NCI-H1694 (cell line): ENCODE measurements at places on chromosomes 1 and 21.

GRCh38 chr1:233269656-233270055 is 25.9 kb downstream of the PCNX2 start:
- DNase-seq = no peak

- no peak for DNase-seq
These were observed 110.1 kb downstream of the NTPCR start for GRCh38 chr1:233060461-233060994.

- DNase-seq = no peak
These were observed 1.9 kb upstream of the GBP4 start for GRCh38 chr1:89200663-89201062.

DNA sequence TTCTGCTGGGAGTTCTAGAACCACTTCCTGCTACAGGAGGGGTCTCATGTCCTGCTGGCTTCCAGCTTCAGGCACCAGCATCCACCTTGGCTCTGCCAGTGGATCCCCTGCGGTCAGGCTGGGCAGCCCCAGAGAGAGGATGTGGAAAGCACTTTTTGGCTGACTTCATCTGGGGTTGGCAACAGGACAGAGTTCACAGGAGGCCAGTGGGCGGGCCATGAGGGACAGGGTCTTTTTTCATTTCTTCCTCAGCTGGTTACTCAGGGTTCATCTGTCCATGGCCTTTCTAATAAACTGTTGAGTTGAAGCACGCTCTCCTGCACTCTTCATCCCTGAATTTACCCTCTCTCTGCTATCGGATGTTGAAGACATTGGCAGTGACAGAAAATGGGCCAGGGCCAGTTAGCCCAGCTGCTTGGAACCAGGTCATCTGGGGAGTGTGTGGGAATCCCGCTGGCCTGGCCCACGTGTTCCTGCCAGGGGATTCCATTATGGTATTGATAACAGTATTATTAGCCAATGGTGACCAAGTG is 45.2 kb downstream of the RPS6KA1 start:
- DNase-seq = no peak

- DNase-seq = no peak
These were observed 239.9 kb downstream of the TNR start for GRCh38 chr1:175503538-175503937.

DNA sequence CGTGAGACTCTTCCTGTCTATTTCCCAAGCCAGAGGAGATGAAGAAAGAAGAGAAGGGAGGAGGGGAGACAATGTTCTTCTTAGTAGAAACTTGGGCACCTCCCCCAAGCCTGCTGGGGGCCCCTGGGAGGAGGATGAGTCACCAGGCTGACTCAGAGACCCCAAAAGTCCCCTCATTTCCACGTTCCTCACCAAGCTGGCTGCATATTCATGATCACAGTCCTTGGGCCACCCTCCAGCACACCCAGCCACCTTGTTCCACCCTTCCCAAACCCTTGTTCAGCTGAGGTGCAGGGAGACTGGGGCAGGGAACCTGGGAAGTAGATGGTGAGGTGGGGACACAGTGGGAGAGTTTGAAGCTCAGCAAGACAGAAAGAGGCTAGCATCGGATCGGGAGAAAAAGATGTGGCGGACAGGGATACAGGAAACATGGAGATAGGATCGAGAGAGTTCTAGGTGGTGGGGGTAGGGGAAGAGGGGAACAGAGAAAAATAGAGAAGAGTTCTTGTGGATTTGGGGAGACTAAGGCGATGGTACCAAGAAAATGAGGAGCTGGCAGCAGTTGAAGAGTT is 712 bp downstream of the RAB13 start:
- no peak for DNase-seq

DNA sequence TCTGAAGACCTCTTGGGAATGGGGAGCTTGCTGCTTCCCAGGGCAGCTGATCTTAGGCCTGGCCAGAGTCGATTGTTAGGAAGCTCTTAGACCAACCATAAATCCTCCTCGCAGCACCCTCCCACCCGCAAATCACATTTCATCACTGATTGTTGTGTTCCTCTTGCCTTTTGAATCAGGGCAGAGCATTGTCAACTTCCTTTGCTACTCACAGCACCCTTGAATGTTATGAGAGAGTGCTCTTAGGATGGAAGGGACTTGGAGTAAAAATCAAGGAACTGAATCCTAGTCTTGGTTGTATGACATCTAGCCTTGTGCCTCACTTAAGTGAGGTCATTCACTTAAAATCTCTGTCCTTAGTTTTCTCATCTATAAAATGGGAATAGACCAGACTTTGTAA is 3.0 kb downstream of the VASH2 start:
- no peak for DNase-seq

DNA sequence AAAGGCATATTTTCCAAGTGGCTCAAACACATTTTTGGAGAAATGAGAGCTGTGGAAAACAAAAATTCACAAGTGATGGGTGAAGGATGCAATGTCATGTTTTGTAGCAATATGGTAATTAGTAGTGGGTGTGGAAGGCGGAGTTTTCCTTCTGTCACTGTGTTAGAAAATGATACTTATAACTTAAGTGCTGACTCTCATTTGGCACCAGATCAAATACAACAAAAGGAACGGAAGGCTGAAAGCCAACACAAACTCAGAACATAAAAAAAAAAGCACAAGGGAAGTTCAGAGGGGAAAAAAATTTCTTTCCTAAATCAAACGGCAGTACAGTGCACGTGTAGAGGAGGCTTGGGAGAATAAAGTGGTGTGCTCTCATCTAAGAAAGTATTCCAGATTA is at the start of gene TNFSF18:
Gene TNFSF18, minus strand, starts transcription at position 77 of the 400 bp plus-strand sequence. Its CDS starts 45 bp downstream, at position 32.
- no peak for DNase-seq

- DNase-seq = no peak
These were observed 21.3 kb downstream of the CD247 start for GRCh38 chr1:167496797-167497619.

DNA sequence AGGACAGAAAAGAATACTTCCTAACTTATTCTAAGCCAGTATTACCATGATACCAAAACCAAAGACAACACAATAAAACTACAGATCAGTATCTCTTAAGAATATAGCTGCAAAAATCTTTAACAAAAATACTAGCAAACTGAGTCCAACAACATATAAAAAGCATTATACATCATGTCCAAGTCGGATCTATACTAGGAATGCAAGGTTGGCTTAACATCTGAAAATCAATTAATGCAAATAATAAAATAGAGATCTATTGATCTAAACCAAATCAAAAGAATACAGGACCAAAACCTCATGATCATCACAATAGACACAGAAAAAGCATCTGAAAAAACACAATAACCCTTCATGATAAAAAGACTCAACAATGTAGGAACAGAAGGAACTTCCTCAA is 18.9 kb downstream of the TAF1A start:
- DNase-seq = no peak

GRCh38 chr1:222127096-222127495 is 385.2 kb upstream of the DUSP10 start:
- no peak for DNase-seq

GRCh38 chr1:108059945-108060344 is 95.0 kb upstream of the VAV3 start:
- no peak for DNase-seq

DNA sequence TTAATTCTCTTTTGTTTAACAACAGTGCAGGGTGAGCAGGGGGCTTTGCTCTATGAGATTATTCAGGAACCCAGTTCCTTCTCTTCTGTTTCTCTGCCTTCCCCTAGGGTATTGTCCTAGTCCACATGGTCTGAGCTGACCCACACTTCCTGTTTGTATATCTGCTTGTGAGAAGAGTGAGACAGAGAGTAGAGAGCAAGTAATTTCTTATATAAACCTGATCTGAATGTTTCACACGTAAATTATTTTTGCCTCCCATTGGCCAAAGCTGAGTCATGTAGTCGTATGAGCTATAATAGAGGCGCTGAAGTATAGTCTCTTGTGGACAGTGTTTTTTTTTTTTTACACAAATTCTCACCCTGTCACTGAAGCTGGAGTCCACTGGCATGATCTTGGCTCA is 134.2 kb upstream of the SERTAD4 start:
- DNase-seq = no peak

- no peak for DNase-seq
These were observed 49.1 kb upstream of the SERBP1 start for GRCh38 chr1:67479146-67479891.

DNA sequence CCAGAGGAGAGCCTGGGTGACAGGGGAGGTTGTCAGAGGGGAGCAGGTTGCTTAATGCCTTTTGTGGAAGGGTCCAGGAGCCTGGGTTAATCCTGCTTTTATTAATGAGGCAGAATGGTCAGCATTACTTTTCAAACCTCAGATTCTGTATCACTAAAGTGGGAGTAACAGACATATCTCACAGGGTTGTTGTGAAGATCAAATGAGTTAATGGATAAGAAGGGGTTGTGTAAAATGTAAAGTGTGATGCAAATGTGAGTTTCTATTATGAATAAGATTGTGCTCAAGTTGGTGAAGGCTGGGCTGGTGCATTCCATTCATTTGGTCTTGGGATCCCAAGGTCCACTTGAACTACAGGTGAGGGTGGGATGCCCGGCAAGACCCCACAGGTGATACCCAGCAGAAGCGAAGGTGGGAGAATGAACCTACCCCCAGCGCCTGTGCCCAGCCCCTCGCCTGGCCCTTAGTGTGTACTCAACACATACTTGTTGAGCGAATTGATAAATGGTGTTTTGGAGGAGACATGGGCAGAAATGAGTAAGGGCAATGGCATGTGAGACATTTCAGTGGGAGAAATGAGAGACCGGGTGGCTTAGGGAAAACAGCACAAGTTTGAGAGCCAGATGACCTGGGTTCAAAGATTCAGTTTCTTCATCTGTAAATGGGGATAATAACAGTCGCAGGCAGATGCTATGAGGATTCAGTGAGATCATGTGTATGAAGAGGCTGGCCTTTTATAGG is 6.2 kb downstream of the SLC26A9 start:
- DNase-seq = no peak

DNA sequence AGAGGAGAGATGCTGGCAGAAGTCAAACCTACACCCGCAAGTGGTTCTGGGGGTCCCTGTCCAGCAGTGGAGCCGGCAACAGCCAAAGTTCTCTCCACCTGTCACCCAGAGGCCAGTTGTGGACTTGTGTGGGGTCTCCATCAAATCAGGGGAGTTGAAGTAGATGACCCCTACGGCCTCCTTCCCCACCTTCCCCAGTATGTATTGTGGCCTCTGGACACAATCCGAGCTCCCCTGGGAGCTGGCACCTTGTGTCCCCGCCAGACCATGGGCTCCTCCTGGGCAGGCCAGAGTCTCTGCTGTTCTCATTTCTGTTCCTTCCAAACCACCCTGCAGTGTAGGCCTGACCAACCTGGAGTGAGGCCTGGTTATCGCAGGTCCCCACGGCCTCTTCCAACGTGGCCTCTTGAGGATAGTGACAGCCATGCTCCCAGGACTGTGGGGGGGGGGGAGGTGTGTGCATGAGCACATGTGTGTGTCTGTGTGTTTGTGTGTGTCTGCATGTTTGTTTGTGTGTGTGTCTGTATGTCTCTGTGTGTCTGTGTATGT is 246.4 kb downstream of the MATN1 start:
- DNase-seq = no peak

- DNase-seq = no peak
These were observed 26.6 kb upstream of the PIGK start for GRCh38 chr1:77245830-77246229.

GRCh38 chr1:75133750-75134646 is at the start of gene LHX8:
TSS of gene LHX8 (plus strand) at chr1:75134388. CDS start at chr1:75136615, 2,227 bp downstream.
- DNase-seq = no peak

GRCh38 chr21:44982558-44983250 is 42.9 kb downstream of the SLX9 start:
- no peak for DNase-seq

DNA sequence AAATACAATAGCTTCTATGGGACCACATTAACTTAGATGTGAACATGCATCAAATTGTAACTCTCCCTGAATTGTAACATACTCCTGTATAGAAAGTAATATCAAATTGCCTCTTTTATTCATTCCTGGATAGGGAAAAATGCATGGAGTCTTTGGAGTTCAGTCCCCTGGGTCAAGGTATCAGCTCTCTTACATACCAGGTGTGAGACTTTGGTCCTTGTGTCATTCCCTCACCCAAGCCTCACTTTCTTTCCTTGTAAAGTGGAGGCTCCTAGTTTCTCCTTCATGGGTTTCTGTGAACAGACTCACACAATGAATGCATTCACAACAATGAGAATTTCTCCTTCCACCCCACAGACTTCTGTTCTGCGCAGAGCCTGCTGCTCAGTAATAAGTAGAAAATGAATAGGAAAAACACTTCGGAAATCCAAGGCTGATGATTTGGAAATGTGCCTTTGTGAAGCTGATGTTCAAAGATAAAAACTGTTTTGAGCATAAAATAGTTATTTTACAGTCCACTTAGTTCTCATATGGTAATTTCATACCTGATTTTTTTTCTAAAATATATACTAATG is 185.3 kb downstream of the AK5 start:
- no peak for DNase-seq

DNA sequence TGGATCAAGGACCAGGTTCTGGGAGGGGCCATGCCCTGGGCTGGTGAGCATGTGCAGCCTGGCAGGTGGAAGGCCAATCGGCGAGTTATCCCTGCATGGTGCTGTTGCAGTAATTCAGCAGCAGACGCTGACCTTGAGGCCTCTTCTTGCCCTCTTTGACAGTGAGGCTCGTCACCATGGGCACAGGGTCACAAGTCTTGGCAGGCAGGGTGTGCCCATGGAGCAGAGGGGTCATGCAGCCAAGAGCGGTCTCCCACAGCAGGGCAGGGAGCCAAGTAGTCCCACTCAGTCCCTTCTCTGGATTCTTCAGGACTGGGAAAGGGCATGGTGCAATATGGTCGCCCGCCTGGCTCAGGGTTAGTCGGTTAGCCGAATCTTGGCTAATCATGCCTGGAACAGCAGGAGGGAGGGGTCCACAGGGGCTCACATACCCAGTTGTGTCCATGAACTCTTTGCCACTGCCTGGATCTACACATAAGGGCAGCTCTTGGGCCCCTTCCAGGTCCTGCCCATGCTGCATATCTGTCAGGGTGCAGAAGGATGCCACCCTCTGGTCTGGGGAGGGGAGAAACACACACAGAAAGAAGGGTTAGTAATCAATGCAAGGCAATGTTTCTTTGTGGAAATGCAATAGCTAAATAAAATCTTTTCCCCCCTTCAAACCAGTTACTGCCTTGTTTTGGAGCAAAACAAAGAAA is 226.8 kb downstream of the SIPA1L2 start:
- no peak for DNase-seq

DNA sequence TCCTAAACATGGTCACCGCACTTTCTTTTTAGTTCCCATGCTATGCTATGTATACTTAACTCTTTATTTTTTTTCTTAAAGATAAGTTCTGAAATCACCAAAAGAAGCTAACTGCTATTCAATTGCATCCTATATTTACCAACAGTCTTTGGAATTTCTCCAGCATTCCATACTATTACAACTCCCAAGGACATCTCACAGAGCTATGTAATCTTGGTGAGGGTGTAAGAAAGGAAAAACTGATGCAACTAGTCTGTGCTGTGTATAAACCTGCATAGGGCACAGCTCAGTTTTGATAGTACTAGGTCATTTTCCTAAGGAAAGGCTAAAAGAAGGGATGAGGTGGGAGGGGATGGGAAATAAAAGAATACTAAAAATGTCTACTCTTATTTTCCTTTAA is 78.0 kb downstream of the PTPN14 start:
- DNase-seq = no peak
